Activated CD4-positive, alpha-beta T cell treated with anti-CD3 and anti-CD28 coated beads for 36 hours (primary cell): ENCODE measurements at places on chromosomes 3 and 15. TPM values are rescaled to one million over a fixed set of nuclear protein-coding genes. Genes with fewer than 3 reads are reported as not detected.

STXBP5L gene
- not detected for total RNA-seq

TMEM207 gene
- total RNA-seq = not detected

PARP6 gene
- total RNA-seq = 41.4 TPM

ZNF660 gene
- 0.21 TPM for total RNA-seq

GRCh38 chr3:106725566-106725965 is 651.7 kb upstream of the CCDC54 start:
- H3K4me3 ChIP-seq = no peak overlapping the region
- DNase-seq = no peak
- peaks cover 4% of the 10 kb centered on the region for H3K27me3 ChIP-seq
- H3K27ac ChIP-seq = no peak overlapping the region

DNA sequence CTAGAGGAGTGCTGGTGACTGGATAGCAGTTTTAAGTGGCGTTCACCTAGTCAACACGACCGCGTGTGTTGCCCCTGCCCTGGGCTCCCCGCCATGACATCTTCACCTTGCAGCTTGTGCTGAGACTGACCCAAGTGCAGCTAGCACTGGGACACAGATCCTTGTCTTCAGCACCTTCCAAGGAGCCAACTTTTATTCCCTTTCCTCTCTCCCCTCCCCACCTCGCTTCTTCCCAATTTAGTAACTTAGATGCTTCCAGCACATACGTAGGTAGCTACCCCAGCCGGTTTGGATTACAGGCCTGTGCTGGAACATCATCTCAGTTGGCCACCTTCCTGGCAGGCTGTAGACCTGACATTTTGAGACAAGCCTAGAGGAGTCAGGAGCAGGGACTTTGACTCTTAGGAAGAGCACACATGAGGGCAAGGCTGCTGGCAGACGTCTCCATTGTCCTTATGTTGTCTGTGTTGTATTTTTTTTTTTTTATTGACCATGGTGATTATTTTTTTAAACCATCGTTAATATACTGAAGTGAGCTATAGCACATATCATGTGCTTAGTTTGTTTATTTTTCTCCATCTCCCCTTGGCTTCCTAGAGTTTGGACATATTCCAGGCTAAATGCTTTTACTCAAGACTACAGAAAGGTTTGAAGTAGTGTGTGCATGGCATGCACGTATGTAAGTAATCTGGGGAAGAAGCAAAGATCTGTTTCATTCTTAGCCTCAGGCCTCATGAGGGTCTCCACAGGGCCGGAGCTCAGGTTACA is 61.1 kb downstream of the AAGAB start:
- H3K4me1 ChIP-seq = peaks cover 6% of the 10 kb centered on the region
- H3K27me3 ChIP-seq = no peaks in the 10 kb centered on the region
- H3K27ac ChIP-seq = peak overlapping the region; percentile 24
- H3K4me3 ChIP-seq = no peak overlapping the region

- peaks cover 3% of the 10 kb centered on the region for H3K27me3 ChIP-seq
- H3K4me3 ChIP-seq = no peak overlapping the region
- peaks cover 9% of the 10 kb centered on the region for H3K4me1 ChIP-seq
- no peak overlapping the region for H3K27ac ChIP-seq
Measured at GRCh38 chr3:37810848-37811247, 50.8 kb upstream of the CTDSPL start.

GRCh38 chr15:89936051-89936785 is 23.5 kb upstream of the ARPIN start:
- no peak overlapping the region for H3K27ac ChIP-seq
- H3K4me1 ChIP-seq = peaks cover 20% of the 10 kb centered on the region
- no peaks in the 10 kb centered on the region for H3K36me3 ChIP-seq
- H3K4me3 ChIP-seq = no peak overlapping the region
- H3K27me3 ChIP-seq = no peaks in the 10 kb centered on the region

DNA sequence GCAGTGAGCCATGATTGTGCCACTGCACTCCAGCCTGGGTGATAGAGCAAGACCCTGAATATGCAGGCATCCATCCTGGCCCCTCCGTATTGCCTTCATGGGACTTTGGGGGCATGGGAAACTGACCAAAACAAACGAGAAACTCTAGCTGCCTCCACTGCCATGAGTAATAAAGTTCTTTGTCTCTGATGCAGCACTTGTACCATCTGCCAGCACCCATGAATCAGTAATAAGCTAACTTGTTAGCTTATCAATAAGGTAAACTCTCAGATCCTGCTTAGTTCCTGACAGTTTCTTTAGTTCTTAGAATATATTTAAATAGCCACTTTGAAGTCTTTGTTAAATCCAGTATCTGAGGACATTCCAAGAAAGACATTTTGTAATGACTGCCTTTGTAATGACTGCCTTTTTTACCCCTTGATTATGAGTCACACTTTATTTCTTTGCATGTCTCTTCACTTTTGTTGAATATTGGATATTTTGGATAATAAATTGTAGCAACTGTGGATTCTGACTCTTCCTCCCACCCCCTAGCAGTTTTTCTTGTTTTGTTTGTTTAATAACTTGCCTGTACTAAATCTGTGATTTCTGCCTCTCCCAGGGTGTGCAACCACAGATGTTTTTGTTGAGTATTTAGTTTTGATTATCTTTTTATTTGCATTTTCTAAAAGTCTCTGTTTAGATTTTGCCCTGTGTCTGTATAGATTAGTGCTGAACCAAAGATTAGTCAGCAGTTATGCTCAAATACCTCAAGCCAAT is 136.9 kb downstream of the HCN4 start:
- H3K27ac ChIP-seq = no peak overlapping the region
- no peaks in the 10 kb centered on the region for H3K4me1 ChIP-seq
- no peak overlapping the region for H3K4me3 ChIP-seq
- peaks cover 3% of the 10 kb centered on the region for H3K27me3 ChIP-seq

DNA sequence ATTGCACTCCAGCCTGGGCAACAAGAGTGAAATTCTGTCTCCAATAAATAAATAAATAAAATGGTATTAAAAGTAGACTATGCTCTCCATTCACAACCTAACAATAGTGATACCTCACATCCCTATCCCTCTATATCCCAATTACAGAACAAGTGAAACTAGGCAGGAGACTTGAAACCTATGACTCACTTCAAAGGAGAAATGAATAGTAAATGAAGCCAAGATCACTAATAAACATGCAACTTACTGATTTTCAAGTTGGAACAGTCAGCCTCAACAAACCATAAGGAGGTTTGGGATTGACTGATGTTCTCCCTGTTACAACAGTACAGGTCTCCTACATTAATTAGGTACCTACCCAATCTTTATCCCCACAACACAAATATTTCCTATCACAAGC is 103.4 kb downstream of the GSK3B start:
- peaks cover 31% of the 10 kb centered on the region for H3K4me1 ChIP-seq
- no peak for DNase-seq
- peaks cover 22% of the 10 kb centered on the region for H3K36me3 ChIP-seq
- H3K27ac ChIP-seq = no peak overlapping the region

DNA sequence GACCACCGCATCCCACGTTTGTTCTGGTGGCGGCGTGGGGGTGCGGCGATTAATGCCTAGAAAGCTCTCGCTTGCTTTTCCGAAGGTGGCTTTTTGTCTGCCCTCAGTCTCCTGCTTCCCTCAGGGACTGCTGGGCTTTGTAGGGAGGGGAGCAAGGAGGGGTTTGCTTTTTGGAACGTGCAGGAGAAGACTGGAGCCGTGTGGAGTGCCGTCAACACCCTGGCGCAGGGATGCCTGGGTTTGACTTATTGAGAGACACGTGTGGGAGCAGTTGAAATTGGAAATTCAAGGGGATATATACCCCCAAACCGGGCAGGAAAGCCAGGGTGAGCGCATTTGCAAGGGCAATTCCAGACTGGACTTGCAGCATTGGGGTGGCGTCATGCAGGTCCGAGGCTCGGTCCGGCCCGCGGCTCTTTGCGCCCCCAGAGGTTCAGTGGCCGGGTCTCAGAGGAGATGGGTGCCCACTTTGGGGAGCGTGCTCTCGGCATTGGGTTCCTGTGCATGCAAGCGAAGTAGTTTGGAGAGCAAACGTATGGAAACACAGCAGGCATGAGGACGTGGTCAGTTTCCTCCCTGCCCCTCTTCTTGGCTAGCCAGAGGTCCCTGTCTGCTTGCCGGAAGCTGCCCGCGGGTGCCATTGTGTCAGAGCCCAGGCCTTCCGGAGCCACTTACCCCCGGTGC is 2.1 kb downstream of the EPHB1 start:
- H3K4me1 ChIP-seq = peaks cover 10% of the 10 kb centered on the region
- H3K27me3 ChIP-seq = peaks cover 43% of the 10 kb centered on the region
- DNase-seq = no peak
- no peaks in the 10 kb centered on the region for H3K36me3 ChIP-seq
- no peak overlapping the region for H3K4me3 ChIP-seq

DNA sequence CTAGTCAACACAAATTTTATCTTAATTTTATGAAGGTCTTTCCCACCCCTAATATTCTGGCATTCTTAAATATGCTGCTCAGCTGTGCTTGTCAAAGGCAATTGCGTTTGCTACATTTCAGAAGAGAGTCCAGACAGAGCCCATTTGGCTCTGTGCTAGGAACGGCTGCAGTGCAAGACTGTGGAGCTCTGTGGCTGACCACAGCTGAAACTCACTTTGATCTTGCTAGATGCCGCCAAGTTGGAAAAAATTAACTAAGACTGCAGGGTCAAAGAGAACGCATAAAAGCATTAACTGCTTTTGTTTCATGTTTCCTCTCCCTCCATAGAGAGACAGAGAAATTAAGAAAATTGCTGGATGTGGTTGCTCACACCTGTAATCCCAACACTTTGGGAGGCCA is 7.6 kb upstream of the PPP1R2 start:
- peaks cover 86% of the 10 kb centered on the region for H3K4me1 ChIP-seq
- H3K27me3 ChIP-seq = no peaks in the 10 kb centered on the region
- H3K36me3 ChIP-seq = no peaks in the 10 kb centered on the region
- peak overlapping the region; percentile 86 for H3K27ac ChIP-seq
